ENCODE measurements at places on chromosomes 2 and 18. TPM values are rescaled to one million over a fixed set of nuclear protein-coding genes. Genes with fewer than 3 reads are reported as not detected.

The ALKAL2 gene
- not detected for total RNA-seq

The GREB1 gene
- 0.29 TPM for total RNA-seq

The KCNS3 gene
- 7.0 TPM for total RNA-seq

The LRRC30 gene
- total RNA-seq: not detected

The KCNIP3 gene
- total RNA-seq: 0.57 TPM

The NOSTRIN gene
- under 0.01 TPM for total RNA-seq

The TGFBRAP1 gene
- total RNA-seq: 42.5 TPM

The MARCHF7 gene
- 153 TPM for total RNA-seq

The DRC1 gene
- not detected for total RNA-seq

The GCG gene
- total RNA-seq: not detected

The TRAF3IP1 gene
- 7.3 TPM for total RNA-seq

The LIPG gene
- 38.1 TPM for total RNA-seq

The SOX11 gene
- under 0.01 TPM for total RNA-seq

The CFAP221 gene
- not detected for total RNA-seq

The OST4 gene
- total RNA-seq: 174 TPM

The GAL3ST2 gene
- total RNA-seq: 0.14 TPM

Measured in placental pericyte (primary cell).